ENCODE measurements at places on chromosomes 3 and 15.

- no peak for DNase-seq
Measured at GRCh38 chr15:59654046-59654445, 3.3 kb downstream of the GTF2A2 start.

GRCh38 chr3:53599771-53600170 is 105.4 kb downstream of the CACNA1D start:
- no peak for DNase-seq

DNA sequence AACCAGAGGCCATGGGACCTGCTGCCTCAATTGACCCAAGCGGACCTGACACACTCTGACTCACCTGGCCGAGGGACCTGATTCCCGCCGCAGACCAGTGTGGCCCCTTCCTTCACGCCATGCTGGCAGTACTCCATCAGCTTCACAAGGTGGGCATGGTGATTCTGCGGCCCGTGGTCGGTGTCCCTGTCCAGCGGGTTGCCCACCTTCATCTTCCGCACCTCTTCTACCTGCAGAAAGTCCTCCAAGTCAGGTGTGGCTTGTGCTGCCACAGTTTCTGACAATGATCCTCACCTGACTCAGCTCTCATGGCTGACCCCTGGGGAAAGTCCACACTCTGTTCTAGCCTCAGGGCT is 25.9 kb upstream of the SLC41A3 start:
- no peak for DNase-seq

DNA sequence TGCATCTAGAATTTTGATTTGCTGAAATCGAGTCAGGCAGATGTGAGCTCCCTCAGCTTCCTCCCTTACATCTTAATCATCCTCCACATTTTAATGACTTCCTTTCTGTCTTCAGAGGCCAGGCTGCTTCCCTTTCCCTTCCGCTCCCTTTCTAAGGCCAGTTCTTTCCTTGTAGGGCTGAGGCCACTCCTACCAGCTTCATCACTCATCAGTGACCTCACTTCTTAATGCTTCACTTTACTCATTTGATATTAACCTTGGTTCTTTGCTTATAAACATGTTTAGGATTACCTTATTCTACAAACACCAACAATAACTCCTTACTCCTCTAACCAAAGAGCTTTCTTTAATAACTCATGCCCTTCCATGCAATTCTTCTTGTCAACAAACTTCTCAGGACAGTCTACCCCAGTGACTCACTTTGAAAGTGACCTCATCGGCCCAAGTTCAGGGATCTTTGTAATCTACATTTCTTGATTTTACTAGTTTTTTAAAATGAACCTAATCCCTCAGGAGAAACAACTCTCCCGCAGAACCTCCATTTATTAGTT is 23.9 kb downstream of the ILDR1 start:
- DNase-seq, result no peak

DNA sequence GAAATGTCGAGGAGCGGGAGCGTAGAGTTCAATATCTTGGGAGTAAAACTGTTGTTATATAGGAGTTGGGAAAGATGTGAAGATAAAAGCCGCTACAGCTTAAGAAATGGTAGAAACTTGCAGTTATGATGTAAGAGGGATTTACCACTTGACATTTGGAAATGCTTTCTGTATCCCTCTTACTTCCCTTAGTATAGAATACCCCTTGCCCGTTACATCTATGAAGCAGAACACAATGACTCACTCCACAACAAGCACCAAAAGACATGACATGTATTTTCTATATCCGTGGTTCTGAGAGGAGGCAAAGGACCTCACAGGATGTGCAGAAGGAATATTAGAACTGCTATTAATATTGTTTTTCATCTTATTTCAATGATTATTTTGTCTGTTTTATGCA is 254.2 kb upstream of the NR2F2 start:
- DNase-seq, result no peak

GRCh38 chr3:64152676-64153466 is 72.4 kb downstream of the PRICKLE2 start:
- DNase-seq, result no peak

DNA sequence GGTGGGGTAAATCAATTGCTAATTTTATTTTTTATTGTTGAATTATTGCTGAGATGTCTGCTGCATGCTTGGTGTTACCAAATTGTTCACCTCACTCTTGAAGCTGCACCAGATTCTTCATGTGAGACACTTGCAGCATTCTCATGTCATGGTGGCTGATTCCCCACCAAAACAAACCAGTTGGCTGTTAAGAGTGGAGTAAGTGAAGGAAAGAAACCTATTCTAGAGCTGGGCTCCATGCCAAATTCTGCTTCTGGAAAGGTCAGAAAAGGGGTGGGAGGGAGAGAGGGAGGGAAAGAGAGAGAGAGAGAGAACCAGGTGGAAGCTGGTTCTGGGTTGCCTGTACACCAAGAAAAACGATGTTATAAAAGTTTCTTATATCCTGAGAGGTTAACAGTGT is 317.5 kb upstream of the THRB start:
- no peak for DNase-seq

DNA sequence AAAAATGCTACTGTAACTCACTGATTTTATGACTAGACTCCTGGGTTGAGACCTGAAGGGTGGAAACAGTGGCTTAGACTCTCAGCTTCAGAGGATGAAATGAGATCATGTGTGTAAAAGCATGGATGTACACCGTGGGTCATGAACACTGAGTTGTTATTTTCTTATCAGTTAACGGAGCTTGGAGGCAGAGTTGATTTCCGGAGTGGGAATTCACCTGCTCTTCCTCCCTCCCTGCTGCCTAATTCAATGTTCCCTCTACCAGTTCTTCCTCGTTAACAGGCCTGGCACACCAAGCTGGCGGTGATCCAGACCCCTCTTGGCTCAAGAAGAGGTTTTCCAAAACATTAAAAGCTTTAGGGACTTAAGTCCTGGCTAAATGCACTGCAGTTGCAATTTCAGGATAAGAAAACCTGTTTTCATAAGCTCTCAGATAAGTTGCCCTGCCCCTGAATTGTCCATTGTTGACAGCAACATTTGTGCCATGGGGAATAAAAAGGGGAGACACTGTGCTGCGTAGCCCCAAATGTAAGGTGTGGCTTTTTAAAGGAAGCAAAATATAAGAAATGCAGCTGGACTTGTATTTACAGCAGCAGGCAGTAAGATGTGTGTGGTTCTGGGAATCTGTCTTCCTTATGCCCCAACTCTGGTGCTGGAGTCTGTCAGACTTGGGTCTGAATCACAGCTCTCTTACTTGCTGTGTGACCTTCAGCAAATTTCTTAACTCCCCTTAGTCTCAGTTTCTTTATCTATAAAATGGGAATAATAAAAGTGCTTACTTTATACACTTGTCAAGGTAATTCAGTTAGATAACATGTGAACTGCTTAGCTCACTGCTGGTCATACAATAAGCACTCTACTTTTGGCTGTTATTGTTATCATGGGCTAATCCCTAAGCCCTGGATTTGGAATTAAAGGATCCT is 9.9 kb downstream of the PDIA5 start:
- DNase-seq, result no peak

GRCh38 chr3:126666658-126667528 is 12.0 kb upstream of the TXNRD3 start:
- no peak for DNase-seq

DNA sequence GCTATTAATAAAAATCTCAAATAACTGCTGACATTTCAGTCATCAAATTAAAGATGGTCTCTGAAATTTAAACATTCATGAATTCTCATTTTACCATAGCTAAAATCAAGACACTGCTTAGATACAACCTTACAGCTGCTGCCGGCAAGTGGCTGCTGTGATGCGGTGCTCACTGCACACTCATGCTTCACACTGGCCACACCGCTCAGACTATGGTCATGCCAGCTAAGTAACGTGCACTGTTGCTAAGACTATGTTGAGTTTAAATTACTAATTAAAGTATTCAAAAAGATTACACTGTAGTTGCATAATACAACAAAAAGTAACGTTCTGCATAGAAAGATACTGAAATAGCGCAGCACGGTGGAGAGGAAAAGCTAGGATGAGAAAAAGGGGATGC is 12.1 kb downstream of the ATP13A3 start:
- no peak for DNase-seq

DNA sequence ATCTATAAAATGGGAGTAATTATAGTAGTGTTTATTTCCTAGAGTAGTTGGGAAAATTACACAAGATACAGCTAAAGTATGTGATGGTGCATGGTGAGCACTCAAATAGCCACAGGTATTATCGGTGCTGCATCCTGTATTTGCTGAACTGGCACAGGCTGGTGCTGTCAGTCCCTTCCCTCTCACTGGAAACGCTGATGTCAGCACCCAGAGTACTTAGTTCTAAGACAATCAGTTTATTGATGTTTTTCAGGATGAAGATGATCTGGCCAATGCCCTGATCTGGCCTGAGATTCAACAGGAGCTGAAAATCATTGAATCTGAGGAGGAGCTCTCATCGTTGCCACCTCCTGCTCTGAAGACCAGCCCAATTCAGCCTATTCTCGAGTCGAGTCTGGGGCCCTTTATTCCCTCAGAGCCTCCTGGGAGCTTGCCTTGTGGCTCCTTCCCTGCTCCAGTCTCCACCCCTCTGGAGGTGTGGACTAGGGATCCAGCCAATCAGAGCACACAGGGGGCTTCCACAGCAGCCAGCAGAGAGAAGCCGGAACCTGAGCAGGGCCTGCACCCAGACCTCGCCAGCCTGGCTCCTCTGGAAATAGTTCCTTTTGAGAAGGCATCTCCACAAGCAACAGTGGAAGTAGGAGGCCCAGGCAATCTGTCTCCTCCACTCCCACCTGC is 49.7 kb downstream of the TMEM39A start:
- DNase-seq, result no peak

GRCh38 chr3:42660898-42661297 is 7.4 kb downstream of the ZBTB47 start:
- peak; percentile 46 for DNase-seq

DNA sequence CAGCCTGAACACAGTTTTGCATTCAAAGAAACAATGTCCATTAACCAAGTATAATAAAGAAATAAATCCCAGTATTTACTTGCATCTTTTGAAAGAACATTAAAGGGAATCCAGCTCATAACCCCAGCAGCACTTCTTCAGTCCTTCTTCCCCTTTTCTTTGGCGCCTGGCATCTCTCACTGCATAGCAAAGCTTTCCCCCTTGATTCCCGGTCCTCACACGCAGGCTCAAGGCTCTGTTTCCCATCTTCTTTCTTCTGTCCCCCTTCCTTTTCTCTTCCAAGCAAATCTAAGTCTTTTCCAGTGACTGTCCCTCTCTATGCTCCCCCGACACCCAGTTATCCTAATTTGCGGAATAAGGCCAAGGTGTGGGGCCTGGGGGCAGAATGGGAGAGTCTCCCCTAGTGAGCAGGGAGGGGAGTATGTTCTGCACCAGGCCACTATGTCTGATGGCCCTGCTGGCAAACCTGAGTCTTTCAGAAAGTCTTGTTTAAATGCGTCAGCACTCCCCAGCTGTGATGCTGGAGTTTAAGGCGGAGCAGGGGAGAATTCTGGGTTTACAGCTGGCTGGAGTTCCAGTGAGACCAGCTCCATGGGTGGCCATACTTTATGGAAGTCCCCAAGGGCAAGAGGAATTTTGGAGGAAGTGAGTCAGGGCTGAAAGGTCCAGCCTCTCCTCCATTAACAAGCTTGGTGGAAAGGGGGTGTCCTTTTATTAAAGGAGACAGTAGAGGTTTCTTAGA is 42.1 kb downstream of the GOLGA6A start:
- DNase-seq, result no peak

- DNase-seq, result no peak
Measured at GRCh38 chr3:186790261-186790981, 7.0 kb downstream of the EIF4A2 start.

GRCh38 chr15:55226127-55226526 is 29.4 kb upstream of the RSL24D1 start:
- no peak for DNase-seq

DNA sequence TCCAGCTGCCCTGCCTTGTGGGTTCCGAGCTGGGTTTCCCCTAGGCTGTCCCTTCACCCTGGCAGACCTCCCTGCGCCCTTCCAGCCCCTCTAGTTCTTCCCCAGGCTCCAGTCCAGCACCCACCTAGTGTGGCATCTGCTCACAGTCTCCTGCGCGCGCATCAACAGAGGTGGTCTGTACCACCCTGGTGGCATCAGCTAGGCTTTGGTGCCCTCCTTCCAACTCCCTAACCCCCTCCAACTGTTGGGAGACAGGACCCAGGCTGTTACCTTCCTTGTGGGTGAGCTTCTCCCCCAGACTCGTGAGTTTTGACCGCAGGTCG is 8.0 kb downstream of the CALML4 start:
- DNase-seq, result no peak

DNA sequence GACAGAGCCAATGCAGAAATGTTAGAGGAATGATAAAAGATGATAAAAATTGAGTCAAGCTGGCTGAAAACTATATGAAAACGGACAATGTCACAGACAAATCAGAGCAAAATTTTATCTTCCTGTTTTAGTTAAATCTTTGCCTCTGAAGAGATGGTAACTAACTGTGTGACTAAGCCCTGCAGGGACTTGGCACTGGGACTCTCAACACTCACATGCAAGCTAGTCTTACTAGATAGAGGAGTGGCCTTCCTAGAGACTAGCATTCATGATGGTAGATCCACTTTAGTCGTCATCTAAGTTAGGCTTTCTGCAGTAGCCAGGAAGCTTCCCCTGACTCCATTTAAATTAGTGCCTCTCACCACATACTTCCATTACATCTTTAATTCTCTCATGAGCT is 4.1 kb downstream of the CCDC191 start:
- no peak for DNase-seq

DNA sequence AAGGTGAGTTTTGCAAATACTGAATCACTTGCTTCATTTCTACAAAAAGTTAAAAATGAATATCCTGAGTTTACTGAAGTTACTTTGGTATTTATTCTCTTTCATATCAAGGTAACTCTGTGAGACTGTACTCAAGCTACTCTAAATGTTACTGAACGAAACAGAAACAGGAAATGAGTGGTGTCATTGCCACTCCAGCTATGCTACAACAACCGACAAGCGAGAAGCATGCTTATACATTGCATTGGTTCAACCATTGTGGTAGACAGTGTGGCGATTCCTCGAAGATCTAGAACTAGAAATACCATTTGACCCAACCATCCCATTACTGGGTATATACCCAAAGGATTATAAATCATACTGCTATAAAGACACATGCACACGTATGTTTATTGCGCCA is 313.2 kb upstream of the THBS1 start:
- DNase-seq, result no peak

GRCh38 chr15:89822611-89822950 is 7.9 kb upstream of the ANPEP start:
- DNase-seq, result no peak

- DNase-seq, result no peak
Measured at GRCh38 chr3:160709477-160710182, 32.7 kb downstream of the ARL14 start.

- DNase-seq, result no peak
Measured at GRCh38 chr15:44802336-44802735, 66.0 kb downstream of the TRIM69 start.
